Sigmoid colon (tissue), 7 donors: ENCODE measurements at places on chromosomes 3 and 15. TPM values are rescaled to one million over a fixed set of nuclear protein-coding genes. Genes with fewer than 3 reads are reported as not detected.

Gene PTH1R
- 3.6 TPM for total RNA-seq

Gene ATP11B
- 46.8 TPM for total RNA-seq

Gene ITIH1
- not detected for total RNA-seq

Gene SMAD6
- 4.8 TPM for total RNA-seq

- no peak for DNase-seq
Measured at GRCh38 chr3:112143251-112143650, 10.2 kb upstream of the GCSAM start.

DNA sequence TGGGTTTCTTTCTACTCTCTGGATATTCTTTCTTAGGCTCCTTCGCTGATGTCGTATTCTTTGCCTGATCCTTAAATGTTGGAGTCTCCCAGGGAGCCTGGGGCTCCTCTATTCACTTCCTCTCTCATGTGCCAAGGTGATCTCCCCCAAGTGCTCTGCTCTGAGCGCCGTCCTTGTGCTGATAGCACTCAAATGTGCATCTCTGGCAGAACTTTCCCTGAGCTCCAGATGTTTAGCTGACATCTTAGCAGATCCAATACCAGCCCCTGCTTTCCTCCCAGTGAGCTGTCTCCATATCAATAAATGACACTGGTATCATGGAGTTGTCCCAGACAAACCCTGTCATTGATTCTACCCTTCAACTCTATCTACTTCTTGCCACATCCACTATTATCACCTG lies 62.4 kb downstream of the NTRK3 start:
- DNase-seq: no peak

DNA sequence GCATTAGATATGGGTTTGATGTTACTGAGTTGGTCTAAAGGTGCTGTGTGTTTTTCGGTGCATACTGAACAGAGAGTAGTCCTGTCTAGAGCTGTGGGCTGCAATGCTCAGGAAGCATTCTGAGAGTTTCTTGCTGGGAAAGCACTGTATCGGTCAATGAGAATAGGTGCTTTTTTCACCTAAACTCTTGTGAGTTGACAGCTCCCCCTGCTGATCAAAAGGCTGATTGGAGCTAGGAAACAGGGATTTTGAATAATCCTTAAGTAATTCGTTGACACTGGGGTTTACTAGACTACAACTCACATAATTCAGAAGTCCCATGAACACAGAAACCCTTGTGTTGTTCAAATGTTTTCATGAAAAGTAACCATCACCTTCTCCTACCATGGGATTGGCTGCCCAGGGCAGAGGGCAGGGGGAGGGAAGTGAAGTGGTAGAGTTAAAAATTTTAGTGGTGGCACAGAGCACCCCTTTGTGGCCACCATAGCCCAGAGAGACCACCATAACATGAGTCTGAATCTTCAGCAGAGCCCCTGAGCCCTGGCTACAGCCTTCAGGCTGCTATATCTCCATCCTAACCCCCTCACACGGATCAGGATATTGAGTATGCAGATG lies 13.0 kb upstream of the MANF start:
- no peak for DNase-seq

DNA sequence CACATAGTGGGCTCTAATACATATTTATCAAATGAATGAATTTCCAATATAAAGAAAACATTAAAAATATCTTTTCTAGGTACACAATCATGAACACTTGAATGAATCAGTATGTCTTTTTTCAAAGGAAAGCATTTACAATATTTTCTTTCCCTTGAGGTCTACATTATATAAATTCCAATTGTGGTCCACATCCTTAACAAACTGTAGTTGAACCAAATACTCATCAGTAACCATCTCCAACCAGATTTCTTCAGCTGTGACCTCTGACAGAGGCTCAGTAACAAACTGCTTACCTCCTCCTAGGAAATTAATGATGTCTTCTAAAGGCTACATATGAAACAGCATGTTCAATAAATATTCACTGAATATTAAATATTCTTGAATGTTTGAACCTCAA lies 58.8 kb downstream of the CFAP20DC start:
- no peak for DNase-seq

DNA sequence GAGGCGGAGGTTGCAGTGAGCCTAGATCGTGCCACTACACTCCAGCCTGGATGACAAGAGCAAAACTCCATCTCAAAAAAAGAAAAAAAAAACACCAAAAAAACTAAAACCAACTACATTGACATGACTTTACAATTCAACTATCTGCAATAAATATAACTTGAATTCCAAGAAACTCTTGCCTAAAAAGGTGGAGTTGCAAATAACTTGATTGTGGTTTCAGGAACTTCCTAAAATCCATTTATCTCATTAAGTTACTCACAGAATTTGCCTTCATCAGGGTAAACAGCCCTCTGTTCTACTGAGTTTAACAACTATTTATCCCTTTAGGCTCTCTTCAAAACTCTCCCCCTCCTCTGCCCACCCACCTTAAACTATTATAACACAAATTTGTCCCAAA lies 2.7 kb upstream of the MAPK6 start:
- no peak for DNase-seq

DNA sequence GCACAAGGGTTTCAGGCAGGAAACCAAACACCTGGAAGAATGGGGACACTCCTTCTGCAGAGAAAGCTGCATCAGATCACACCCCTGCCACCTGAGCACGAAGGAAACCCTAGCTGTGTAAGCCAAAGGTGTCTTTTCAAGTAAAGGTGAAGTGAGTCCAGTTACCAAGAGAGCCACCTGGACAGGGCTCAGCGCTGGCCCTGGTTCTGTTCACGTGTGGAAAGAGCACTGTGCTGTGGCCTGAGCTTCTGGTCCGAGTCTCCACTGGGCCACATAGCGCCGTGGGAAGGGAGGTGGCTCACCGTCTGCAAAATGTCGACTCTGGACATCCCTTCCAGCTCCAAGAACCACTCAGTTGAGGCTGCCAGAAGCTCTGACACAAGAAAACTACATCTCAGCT lies 151.1 kb downstream of the ADAMTS17 start:
- peak; percentile 33 for DNase-seq

- DNase-seq: no peak
Measured at GRCh38 chr3:119600732-119601131, 3.0 kb downstream of the PLA1A start.

DNA sequence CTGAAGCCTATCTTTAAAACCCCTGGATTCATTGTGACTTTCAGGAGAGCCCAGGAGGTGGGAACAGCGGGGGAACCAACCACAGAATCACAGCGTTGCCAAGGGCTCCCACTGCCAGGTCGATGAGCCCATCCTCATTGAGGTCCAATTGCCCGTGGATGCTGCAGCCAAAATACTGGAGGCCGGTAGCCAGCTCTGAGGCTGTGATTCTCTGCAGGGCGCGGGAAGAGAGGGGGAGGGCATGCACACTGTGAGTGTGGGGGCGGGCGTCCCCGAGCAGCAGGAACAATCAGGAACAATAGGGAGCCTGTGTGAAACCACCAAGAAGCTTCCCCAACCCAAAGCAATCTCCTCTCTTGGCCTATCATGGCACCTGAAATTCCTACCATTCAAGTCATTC lies 53.4 kb downstream of the FEM1B start:
- DNase-seq: no peak
